ENCODE measurements at places on chromosomes 1 and 21. TPM values are rescaled to one million over a fixed set of nuclear protein-coding genes. Genes with fewer than 3 reads are reported as not detected.

GRCh38 chr1:26367441-26367840 lies 5.1 kb downstream of the ZNF683 start:
- DNase-seq = no peak

DNA sequence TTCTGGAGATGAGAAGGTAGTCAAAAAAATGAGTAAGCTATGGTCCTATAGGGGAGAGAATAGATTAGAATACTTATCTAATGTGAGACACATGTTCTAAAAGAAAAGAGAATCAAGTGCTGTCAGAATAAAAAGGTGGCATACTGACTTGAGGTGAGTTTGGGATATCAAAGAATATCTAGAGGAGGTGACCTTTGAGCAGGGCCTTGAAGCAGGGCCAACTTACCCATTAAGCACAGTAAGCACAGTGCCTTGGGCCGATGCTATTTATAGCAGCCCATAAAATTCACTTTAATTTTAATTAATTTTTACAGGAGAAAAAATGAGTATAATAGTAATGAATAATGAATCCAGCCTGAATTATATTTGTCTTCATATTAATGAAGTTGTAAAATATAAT lies 92.2 kb downstream of the XPR1 start:
- no peak for DNase-seq

DNA sequence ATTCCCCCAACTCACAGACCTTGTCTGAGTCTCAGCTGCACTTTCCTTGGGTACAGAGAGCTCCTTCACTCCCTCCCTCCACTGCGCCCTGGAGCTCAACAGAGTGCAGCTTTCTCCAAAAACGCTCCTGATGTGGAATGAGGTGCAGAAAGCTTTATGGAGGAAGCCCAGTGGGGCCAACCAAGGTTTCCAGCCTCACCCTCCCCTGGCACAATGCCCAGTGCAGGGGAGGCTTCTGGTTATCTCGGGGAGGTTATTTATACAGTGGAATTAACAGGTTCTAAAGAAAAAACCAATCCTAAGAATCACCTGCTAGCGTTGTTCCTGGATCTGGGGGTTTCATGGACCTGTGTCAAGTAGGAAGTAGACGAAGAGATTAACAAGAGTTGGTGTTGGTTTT lies at the start of gene ITLN1:
Gene ITLN1, minus strand, starts transcription at position 139 of the 400 bp plus-strand sequence. CDS start 303 bp downstream, outside the sequence.
- no peak for DNase-seq

- DNase-seq = no peak
These were observed 246.1 kb upstream of the DUSP10 start for GRCh38 chr1:221987860-221988520.

DNA sequence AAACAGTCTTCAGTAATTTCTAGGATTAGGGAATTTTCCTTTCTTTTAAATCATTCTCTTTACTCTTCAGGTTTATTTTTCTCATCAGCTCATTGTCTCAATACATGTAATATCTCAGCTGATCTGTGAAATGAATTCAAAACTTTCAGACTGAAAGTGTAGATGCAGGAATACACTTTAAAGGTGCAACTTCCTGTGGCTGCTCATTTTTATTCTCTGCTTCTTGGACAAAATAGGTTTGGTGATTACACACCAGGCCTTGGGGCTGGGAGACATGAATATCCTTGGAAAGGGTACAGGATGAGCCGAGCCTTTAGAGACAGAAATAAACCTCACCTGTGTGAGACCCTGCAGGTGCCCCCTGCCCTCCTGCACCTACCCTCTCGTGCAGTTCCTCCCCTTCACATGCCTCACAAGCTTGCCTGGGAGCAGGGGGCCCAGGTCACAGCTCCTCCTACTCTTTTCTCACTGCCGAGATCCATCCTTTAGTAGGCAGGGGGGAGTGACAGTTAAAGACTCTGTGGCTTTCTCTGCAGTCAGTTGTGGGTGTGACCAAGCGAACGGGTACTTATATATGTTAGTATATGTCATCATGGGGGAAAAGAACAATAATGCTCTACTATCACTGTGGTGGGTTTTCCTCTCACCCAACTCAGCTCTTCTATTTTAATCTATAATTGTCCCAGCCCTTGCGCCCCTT lies 23.6 kb downstream of the XCL2 start:
- DNase-seq = no peak

- no peak for DNase-seq
These were observed 3.2 kb upstream of the SRRM1 start for GRCh38 chr1:24639881-24640280.

DNA sequence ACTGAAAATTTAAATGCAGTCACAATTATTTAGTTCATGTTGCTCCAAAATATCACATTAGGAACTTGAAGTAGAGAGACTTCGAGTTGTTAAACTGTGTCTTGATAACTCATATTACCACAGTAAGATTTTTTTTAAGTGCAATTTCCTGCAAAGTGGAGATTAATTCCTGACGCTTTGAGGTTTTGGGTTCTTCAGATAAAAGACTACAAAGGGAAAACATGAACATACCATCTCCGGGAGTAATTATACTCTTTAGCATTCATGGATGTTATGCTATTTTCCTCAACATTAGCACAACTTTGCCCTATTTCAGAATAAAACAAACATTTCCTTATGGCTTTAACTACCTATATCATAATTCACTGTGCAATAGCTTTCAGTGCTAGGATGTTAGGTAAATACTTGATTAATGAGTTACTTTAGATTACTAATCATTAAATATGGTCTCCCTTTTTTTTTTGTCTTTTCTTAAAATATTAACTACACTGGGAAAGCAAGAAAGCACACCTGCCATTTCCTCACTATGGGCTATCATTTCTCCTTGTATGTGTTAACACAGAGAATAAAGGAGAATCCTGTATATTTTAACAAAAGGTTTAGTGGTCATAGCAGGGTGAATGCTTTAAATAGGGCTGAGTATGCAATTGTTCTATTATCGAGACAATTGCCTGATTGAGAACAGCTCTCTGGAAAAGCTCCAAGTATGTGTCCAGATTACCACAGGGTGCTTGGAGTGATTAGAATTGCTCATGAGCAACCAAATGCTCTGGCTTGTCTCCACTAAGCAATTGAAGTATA lies 252.5 kb upstream of the C1orf105 start:
- no peak for DNase-seq

STIL gene
- total RNA-seq = 2.9 TPM

TMEM61 gene
- total RNA-seq = 5.6 TPM

HRNR gene
- total RNA-seq = not detected

MROH9 gene
- 0.39 TPM for total RNA-seq

MMEL1 gene
- 0.94 TPM for total RNA-seq

FCER1G gene
- total RNA-seq = 74.0 TPM

C4BPB gene
- total RNA-seq = 0.94 TPM
